ENCODE measurements at places on chromosomes 3 and 15.

DNA sequence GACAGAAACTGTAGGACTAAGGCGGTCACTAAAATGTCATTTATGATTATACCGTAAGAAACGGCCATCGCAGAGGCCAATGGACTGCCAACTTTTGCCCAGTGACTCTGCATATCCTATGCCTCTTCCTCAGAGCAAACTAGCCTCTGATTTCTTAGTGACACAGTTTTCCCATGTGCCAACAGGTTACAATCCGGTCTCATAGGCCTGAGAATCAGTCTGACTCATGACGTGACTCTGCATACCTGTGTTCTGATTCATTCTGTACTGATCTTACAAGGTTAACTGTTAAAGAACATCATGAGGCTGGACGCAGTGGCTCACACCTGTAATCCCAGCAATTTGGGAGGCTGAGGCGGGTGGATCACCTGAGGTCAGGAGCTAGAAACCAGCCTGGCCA is 17.8 kb downstream of the RUBCN start:
- DNase-seq = peak; percentile 100

GRCh38 chr3:7692866-7693265 is 808.8 kb upstream of the LMCD1 start:
- DNase-seq = no peak

GRCh38 chr3:189664311-189664710 is 33.1 kb downstream of the TP63 start:
- DNase-seq = peak; percentile 33

DNA sequence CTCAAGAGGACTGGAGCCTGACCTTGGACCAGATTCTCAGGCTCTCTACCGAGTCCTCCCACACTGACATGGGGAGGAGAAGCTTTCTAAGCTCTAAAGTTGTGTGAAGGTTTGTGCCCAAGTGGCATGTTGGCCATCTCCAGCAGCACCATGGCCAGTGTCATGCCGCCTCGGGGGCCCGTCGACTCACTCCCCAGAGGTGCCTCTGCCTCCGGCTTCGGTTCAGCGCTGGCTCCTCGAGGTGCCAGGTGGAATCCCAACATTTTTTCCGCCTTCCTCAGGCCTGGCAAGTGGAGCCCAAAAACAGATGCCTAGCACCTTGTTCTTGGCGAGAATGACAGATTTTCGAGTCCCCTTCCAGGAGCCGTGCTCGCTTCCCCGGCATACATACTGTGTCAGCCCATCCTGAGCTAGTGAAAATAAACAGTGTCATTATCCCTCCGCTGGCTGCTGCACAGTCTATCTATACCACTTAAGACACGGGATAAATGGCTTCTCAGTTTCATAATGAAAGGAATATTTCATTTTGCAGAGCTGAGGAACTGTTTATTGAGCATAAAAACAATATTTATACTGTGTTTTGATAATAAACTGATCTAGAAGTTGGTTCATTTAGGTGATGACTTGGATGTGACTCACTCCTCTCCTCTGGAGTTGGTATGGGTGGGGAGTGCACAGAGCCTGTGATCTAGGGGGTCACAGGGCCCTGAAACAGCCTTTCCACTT is 328.5 kb upstream of the TLE3 start:
- DNase-seq = peak; percentile 24

DNA sequence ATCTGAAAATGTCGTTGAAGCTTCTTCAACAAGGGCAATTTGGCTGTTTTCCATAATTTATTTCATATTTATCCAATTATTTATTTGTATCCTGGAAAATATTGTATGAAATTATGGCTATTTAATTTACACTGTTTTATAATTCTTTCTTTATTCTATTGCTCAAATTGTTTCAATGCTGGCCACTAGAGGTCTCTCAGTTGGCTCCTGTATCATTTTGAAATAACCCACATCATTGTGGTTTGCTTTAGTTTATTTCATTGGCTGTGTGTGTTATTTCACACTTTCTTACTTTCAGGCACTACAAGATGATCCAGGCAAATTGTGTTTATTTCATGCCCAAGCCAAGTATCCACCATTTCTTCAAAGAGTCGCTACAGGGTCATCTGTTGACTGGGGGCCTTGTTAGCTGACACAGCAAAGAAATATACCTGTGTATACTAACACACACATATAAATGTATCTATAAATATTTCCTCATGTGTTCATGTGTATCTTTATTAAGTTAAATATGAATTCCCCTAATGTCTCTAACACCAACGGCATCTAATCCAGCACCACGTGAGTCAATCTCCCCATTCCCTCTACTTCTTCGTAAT is 86.2 kb downstream of the NPAP1 start:
- no peak for DNase-seq

GRCh38 chr3:195184716-195185421 is 86.1 kb downstream of the XXYLT1 start:
- DNase-seq = no peak

DNA sequence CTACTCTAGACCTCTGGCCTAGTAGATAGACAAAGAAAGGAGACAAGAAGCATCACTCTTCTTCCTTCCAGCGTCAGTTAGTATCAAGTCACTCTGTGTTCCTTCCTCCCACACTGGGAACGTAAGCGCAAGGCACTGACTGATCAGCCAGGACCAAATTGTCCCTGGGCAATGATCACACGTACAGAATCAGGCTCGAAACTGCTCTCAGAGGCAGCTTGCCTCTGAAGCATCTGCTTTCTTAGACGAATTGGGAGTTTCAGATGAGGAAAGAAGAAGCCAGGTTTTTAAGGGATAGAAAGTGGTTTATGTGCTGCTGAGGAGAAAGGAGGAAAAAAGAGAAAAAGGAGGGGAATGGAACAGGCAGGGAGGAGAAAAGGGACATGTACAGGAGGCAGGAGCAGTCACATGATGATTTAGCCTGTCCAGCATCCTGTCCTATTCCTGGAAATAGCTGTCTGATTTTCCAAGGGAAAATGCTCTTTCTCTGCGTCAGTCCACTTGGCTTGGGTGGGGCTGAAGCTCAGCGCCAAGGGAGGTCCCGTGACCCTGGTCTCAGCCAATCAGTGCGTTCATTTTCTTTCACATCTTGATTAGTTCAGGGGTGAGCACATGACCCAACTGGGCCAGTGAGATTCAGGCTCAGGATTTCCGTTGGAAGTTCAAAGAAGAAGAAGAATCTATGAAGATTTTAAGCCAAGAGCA is 102.0 kb upstream of the PRICKLE2 start:
- DNase-seq = no peak

GRCh38 chr3:192957441-192958021 is 39.9 kb upstream of the MB21D2 start:
- DNase-seq = no peak

DNA sequence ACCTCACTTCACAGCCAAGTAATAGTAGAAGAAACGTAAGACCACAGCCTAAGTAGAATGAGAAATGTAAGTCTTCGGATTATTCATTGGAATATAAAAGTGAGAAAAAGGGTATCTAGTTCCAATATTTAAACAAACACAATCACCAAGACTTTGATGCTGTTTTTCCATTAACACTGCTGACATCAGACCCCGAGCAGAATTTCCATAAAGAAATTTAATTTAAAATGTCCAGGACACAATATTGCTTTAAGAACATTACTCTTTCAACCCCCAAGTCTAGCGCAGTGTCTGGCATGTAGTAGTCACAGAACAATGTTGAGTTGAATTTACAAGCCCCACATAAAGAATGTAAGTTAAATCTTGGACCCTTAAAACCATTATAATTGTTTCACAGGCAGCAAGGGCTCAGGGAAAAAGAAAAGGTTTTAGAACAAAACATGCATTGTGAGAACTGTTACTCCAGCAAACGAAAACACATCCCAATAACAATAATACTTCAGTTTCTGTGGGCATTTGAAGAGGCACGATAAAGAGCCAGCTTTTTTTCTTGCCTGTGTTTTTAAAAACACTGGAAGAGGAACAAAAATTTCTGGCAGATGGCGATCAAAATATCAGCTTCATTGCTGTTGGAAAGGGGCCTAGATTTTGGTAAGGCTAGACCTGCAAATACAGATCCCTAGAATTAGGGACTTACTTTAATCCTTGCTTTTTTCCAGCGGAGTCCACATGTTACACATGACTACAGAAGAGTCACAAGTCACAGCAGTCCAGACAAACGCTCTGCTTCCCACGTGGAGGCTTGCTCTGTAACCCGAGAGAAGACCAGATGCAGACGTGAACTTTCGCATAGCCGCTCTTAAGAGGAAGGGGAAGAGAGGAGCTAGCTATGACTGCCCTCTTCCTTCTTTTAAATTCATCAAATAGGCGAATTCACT is 77.9 kb upstream of the IGSF10 start:
- no peak for DNase-seq

GRCh38 chr15:95169541-95170459 is 938.4 kb downstream of the MCTP2 start:
- no peak for DNase-seq

DNA sequence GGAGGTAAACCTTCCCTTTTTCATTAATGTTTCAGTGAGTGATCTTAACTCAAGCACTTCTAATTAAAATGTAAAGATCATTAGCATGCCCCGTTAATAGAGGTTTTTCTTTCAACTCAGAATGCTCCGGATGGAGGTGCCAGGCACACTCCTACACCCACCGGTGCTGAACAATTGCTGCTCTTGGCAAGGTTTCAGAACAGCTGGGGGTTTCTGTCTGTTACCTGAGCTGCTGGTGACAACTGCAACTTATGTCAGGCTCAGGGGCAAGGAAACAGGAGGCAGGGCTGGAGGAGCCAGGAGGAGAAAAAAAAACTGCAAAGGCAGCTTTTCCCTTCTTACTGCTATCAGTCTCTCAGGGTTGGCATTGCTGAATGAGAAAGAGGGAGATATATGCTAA is 250.1 kb downstream of the DIPK2A start:
- no peak for DNase-seq

DNA sequence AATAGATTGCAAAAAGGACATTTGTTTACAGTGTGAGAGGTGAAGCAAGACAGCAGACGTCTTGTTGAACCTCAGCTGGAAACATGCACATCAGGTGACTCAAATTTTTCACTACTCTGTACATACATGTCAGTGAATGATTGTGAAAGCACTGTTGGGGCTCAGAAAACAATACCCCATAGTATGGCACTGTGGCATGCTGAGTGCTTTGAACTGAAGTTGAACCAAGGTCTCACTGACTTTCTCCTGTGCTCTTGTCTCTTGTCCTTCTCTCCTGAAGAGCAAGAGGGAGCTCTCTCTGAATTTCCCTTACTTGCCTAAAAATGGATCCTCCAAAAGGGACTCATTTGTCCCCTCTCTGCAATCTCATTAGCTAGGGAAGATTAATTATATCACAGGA is 24.5 kb upstream of the NEDD4 start:
- no peak for DNase-seq

- DNase-seq = peak; percentile 27
Measured at GRCh38 chr15:37100966-37101215, 542 bp upstream of the MEIS2 start.

GRCh38 chr15:48040166-48040817 is 80.5 kb upstream of the SLC24A5 start:
- no peak for DNase-seq

GRCh38 chr3:134607054-134608022 is 43.5 kb downstream of the KY start:
- DNase-seq = no peak

GRCh38 chr15:25718597-25718996 is 144.5 kb downstream of the ATP10A start:
- DNase-seq = no peak

DNA sequence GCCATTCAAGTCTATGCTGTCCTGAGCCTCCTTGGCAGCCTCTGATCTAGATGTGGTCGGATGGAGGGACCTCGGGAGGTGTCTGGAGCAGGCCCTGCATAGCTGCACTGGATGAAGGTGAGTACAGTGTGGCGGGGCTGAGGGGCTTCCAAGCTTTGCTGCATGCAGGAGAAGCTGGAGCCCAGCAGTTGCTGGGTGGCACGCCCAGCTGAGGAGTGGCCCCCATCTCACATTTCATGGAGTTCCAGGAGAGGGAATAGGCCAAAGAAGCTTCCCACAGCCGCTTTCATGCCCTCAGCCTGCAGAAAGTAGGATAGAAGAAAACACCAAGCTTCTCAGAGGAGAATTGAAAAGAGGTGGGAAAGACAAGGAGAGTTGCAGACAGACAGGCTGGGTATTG is 48.3 kb upstream of the PRR20G start:
- DNase-seq = no peak

DNA sequence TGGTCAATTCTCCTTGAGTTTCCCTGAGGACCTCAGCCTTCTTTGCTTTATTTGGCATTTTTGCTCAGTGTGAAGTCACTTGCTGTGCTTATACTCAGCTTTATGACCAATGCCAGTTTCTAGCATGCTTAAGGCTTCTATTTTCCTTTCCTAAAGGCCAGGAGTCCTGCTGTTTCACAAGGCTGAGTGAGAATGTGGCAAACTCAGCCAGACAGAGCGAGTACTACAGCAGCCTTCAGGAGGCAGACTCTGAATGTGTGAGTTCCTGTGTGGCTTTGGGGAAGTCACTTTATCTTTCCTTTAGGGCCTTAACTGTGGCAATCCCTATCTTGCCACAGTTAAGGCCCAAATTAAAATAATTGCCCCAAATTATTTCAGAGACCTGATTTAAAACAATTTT is 213.2 kb upstream of the MRPL3 start:
- DNase-seq = no peak

DNA sequence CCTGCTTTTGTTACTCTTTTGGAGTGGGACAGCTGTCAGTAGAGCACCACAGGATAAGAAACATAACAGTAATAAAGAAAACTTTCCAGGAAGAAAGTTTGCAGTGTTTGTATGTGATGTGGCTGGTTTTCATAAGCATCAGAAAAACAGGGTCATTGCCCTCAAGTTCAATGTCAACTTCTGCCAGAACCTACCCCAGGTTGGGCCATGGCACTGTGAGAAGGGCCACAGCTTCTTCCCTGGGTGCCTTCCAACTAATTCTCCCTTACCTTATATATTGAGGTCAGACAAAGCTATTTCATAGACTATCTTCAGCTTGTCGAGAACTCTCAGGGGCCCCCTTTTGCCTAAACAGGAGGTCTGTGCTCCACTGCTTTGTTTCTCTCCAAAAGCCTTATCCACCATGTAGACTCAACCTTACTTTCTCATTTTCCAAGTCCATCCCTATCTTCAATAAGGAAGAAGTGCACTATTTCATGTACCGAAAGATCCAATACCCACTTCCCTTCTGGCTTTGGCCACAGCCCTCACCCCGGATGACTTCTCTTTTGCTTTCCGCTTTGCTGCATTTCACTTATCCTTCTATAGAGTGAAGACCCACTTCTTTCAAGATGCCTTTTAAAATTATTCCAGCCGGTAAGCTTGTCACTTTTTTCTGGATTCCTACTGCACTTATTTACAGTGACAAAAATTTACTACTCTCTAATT is 38.2 kb upstream of the PLCL2 start:
- no peak for DNase-seq

DNA sequence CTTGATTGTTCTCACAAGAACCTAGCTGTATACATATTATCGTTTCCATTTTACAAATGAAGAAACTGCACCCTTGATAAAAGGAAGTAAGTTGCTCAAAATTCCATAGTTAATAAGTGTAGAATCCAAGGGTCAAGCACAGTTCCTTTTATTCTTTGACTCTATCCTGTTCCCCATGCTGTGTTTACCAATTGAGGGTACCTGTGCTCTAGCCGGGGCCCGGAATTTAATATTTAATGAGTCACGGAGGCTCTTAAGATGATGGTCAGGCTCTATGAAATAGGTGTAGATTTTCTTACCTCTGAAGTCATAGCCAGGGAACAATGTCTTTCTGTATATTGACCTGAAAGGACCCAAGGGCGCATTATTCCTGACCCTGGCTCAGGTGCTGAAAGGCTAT is 65.2 kb downstream of the LPP start:
- DNase-seq = no peak

Measured in Panc1 (cell line).